ENCODE measurements at places on chromosomes 1 and 21.

GRCh38 chr1:15358565-15359133, 51.0 kb upstream of the EFHD2 start:
- DNase-seq: no peak

GRCh38 chr1:21546122-21546825, 37.1 kb downstream of the ALPL start:
- no peak for DNase-seq

- DNase-seq: no peak
These were observed 18.5 kb upstream of the TBX15 start for GRCh38 chr1:119006406-119007279.

DNA sequence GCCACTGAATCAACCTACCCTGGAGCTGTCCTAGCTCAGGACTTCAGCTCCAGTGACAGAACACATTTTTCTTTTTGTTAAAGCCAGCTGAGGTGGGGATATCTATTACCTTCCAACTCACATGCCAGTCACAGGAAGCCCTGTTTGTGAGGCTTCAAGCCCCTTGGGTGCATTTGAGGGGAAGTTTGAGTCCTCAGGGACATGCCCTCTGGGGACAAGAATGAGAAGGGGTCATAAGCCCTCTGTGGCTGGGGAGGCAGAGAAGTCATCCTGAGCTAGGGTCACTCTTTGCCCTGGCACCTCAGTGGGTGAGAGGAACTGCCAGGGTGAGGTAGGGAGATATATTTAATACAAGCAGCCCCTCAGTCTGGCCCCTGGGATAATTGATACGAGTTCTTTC, 33.5 kb upstream of the CLDN14 start:
- no peak for DNase-seq

DNA sequence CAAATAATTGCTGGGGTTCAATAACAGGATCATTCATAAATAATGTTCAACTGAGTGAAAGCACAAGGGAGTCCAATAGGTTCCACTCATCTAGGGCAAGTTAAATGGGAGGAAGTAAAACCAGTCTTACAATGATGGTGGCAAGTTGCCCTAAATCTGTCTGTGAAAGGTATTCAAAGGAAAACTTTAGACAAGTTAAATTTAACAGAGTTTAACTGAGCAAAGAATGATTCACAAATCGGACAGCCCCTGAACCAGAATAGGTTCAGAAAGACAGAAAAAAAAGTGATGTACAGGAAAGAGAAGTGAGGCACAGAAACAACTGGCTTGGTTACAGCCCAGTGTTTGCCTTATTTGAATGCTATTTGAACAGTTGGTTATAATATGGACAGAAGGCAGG, 183.5 kb upstream of the ADGRL4 start:
- no peak for DNase-seq

DNA sequence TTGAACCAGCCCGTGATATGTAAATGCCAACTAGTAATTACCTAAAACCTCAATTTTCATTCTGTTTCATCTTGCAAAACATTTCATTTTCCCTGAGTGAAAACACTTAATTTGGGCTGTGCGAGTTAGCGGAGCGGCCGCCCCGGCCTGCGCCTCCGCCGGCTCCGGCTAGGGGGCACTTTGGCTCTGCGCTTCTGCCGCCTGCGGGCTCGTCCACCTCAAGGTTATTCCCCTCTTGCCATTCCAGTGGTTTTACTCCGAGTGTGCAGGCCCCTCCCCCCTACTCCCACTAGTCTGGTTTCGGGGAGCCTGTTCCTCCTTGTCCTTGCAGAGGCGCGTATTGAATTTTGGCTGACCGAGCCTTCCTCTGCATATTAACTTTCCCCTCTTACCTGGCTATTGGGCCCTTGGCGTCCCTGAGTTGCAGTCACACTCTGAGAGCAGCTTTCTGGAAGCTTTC, 55.6 kb downstream of the PEX14 start:
- DNase-seq: no peak

DNA sequence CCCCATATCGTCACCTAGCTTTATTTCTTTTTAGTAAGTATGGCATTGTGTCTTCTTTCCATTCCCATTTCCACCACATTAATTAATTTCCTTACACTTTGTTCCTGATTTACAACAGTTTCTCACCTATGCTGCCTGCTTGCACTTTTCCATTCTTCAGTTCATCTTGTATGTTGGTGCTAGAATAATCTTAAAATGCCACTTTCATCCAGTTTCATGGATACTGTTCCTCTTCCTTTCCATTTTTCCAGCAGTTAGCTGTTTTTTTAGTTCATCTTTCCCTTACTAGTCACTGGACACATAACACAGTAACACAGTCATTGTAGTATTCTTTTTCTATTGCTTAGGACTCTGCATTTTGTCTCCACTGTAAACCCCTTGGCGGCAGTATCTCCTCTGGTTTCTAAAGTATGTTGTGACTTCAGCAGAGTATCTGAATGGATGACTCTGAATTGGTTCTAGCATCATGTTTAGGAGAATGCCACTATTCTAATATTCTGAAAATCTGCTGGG, 2.1 kb downstream of the CDC7 start:
- DNase-seq: no peak

DNA sequence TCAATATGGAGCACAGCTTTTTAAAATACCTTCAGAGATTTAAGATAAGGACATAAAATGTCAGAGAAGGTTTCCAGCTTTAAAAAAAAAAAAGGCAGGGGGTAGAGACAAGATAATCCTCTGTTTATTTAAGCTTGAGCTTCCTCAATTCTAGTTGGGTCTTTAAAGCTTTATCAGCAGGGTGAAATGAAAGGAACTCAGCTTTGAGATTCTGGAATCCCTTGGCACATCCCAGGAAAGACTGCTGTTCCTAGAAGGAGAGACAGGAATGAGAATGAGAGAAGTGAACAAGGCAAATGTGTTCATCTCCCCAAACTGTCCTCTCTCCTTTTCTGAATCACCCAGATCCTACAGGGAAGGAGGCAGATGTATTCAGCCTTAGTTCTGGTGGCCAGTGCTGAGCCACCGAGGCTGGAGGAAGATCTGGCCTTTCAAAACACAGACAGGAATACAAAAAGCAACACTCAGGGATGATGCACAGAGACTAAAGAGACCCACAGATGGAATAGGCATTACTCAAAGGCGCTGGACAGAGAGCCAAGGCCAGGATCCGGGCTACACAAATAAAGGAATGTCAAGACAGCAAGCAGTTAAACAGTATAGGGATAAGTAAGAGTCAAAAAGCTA, 385.8 kb upstream of the DUSP10 start:
- DNase-seq: no peak

DNA sequence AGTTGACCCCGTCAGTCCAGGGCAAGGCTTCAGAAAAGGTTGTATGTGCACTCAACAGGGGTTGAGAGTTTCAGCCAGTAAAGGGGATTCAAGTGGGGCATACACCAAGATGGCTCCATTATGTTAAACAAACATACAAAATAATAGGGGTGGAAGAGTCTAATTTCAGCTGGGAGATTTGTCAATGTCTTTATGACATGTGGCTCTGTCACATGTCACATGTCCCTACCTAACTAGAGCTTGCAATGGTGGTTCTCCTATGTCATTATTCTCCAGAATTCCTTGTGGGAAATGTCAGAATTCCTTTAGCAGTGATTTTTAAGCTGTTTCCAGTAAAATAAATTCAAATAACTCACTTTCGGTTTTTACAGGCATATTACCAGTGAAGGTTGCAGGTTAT, 392.0 kb upstream of the ADGRL4 start:
- DNase-seq: no peak

DNA sequence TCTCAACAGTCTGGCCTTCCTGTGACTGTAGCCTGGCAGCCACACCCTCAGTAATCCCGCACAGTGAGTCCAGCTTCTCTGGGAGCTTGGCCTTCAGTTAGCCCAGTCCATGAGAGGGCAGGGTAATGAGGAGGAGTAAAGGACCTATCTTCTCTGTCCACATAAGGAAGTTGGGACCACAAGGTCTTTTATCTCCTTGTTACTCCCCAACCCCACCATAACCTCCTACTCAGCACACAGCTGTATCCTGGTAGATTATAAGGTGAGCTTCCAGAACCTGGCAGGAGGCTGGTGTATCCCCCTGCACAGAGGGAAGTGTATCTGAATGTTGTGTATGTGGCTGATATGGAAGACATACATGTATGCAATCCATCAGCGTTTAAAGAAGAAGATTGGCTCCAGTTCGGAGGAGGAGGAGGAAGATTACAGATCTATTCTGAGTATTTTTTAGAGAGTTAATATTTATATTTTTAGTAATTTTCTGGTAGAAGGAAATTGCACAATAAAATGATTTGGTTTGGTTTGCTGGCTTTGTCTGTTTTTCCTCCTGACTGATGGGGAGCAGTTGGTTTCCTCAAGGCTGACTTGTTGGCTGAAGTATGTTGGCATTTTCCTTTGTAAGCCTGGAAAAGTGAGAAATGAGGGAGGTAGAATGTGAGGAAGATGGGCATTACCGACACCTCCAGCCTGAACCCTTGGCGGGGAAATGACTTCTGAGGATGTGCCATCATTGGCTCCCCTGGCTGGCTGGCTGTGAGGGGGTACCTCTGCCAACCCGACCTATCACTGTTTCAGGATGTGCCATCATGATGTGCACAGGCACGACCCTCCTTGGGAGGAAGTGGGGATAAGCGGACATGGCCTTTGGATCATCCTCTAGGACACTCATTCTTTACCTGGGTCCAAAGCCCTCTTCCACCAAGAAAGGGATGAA, 5.0 kb downstream of the C1orf226 start:
- no peak for DNase-seq

DNA sequence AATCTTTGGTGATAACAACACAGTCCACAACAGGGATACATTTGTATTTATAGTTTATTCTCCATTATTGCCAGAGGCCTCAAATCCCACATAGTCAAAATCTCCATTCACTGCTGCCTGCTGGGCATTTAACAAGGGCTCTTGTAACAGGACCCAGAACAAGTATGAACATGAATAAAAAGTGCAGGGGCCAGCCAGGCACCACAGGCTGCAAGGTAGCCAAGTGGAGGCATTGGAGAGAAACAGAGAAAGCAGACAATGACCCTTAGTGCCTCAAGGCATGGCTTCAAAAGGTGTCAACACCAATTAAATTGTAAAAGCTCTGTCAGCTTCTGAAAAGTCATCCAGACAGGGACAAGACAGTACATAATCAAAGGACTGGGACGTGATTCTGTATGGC, 116.8 kb downstream of the ATP6V1G3 start:
- no peak for DNase-seq

- peak; percentile 90 for DNase-seq
These were observed 6.6 kb upstream of the SMIM12 start for GRCh38 chr1:34865981-34866761.

DNA sequence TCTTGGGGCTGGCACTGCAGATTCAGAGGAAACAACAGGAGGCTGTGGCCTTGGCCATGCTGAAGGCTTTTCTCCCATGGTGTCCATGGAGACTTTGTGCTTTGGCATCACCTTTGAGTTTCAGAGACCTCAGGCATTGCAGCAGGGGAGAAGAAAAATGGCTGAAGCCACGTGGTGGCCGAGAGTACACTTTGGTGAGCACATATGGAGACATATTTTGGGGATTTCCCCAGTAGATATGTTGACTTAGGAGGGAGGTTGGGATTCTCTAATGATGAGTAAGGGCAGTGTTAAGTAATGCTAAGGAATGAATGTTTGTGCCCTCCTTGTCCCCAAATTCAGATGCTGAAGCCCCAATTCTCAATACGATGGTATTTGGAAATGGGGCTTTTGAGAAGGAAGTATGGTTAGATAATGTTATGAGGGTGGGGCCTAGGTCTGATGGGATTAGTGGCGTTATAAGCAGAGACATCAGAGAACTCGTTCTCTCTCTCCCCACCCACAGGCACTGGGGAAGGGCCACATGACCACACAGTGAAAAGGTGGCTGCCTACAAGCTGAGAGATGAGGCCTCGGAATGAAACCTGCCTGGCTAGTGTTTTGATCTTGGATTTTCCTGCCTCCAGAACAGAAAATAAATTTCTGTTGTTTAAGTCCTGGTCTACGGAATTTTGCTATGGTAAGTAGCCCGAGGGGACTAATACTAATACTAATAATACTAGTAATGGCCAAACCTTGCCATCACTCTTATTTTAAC, 98.6 kb downstream of the TBX19 start:
- DNase-seq: no peak

DNA sequence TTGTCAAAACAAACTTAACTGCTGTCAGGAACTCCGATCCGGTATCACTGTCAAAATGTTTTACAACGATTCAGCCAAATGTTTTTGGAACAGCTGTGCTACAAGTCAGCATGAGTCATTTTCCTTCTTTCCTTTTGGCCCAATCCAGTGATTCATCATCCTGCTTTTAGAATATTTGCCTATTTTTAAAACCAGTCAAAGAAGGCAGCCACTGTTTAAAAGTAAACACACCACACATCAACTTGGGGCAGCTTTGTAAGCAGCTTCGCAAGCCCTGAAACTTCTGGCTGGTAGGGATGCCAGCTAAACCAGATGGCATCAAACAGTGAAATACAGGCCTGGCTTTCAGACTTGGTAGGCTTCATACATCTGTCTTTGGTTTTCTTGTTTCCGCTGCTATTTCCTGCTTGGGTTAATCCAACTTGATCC, 14.9 kb downstream of the MAP3K7CL start:
- DNase-seq: no peak

- DNase-seq: no peak
These were observed 22.7 kb upstream of the TRIM67 start for GRCh38 chr1:231139125-231139649.

GRCh38 chr1:208997726-208998312, 585.7 kb upstream of the CAMK1G start:
- no peak for DNase-seq

DNA sequence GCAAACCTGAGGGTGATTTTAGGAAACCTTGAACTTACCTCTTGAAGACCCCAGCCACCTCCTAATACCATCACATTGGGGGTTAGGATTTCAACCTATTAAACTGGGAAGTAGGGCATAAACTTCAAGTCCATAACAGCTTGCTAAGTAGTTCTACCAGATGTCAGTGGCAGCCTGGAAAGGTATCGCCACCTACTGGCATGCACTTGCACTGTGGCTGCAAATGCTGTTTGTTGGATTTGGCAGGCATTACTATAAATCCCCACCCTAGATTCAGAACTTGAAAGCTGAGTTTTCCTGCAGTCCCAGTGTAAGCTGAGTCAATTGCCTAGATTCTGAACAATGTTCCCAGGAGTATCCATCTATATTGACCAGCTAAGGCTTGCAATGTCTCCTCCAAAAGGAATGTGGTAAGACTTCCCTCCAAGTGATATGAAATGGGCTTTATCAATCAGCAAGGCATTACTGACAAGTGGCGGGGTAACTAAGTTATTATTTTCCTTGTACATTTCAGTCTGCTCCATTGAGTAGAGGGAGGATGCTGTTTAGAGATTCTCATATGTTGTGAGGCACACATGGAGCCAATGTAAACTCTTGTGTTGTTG, 474.5 kb downstream of the PTPRC start:
- DNase-seq: peak; percentile 33

DNA sequence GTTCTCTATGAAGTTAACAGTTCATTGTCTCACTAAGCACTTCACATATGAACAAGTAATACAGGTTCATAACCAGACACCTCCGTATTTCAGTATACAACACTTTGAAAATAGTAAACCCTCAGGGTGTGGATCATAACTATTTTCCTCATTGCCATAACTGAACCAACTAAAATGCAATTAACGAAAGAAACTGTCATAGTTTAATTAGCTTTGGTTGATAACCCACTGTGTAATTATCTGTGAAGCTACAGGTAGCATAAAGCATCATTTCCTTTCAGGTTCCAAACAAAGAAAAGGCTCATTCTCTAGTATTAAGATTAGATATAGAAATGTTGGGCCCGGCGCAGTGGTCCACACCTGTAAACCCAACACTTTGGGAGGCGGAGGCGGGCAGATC, 58.5 kb downstream of the EIF4G3 start:
- DNase-seq: no peak

All from stimulated activated CD8-positive, alpha-beta memory T cell treated with anti-CD3 and anti-CD28 coated beads, Interleukin-2, amount 100 ng/mL, for 1 hour (primary cell).